Ammon's horn (tissue), 1 donor: ENCODE measurements at places on chromosomes 4 and X.

DNA sequence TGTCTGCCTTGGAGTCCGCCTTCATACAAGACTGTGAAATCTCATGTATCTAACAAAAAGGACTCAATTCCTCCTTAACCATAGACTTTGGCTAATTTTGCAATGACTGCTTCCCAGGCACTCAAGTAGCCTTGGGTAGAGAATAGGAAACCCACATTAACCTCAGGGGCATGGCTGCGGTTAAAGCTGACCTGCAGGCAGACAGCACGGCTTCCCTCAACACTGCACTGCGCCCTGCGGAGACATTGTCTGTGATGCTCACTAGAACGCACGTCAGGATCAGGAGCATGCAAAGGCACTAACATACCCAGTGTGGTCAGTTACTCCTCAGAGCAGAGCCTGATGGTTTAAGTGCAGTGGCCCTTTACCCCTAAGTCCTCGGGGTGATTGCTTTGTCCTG lies 10.3 kb upstream of the GPR143 start:
- DNase-seq = no peak

DNA sequence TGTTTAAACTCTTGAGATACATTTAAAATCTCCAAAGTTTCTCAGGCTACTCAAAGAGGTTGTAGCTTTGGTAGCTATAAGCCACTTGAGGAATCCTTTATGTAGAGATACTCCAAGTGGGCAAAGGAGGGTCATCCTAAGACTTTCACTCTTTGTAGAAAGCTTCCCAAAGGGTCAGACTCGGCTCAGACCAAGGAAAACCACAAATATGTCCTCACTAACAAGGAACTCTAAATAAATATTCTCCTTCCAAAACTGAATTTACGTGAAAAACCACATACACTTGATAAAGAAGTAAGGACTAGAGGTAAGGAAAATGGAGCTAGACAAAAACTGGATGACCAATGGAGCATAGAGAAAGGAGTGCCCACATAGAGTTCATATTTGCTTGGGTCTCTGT lies 41.7 kb upstream of the DDX60 start:
- no peak for DNase-seq

- DNase-seq = no peak
Observed at GRCh38 chr4:94911106-94911505, 153.4 kb downstream of the BMPR1B start.

- DNase-seq = no peak
Observed at GRCh38 chrX:150872773-150873336, 25.6 kb downstream of the CD99L2 start.

- DNase-seq = no peak
Observed at GRCh38 chr4:163556650-163557391, 62.3 kb downstream of the TMA16 start.
